ENCODE measurements at places on chromosomes 7 and 10. TPM values are rescaled to one million over a fixed set of nuclear protein-coding genes. Genes with fewer than 3 reads are reported as not detected.

Gene KIAA1549
- total RNA-seq: 0.50 TPM

Gene IGF2BP3
- total RNA-seq: 28.4 TPM

Gene VTI1A
- 26.9 TPM for total RNA-seq

Gene C10orf105
- total RNA-seq: under 0.01 TPM

Gene PITRM1
- 21.1 TPM for total RNA-seq

Gene GIMAP8
- 8.8 TPM for total RNA-seq

Gene CH25H
- total RNA-seq: 0.08 TPM

Gene NUTM2B
- total RNA-seq: 0.25 TPM

Gene TMEM229A
- not detected for total RNA-seq

DNA sequence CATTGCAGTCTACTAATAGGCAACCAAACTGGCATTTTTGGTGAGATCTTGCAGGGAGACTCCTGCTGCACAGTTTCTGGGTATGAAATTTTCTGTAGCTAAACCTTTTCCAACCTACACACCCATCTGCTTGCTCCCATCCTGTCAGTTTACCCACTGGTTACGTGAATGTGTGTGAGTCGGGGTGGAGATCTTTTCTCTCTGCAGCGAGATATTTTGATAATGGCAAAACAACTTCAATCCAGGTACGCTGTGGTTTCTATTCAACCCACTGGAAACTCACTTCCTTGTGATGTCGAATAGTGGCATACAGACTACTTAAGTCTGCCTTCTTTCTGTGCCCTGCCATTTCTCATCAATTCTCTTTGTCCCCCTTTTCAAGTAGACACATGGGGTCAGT is 4.5 kb downstream of the PLEKHA1 start:
- DNase-seq: no peak

DNA sequence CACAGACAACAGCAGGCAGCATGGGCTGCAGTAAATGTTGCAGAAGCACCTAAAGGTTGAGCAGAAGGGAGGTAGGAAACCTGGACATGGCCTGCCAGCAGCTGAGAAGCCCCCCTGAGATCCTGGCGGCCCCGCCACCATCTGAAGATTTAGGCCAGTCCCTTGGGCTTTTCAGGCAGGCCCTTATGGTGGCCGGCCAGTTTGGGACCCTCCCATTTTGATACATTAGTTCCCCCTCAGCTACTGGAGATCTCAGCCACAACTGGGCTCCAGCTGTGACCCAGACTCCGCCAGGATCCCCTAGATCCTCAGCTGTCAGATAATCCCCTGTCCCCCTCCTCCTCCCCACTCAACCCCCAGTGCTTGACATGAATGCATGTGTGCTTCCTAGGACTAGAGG is 34.4 kb downstream of the ZNF783 start:
- no peak for DNase-seq

- no peak for DNase-seq
These were observed 5.7 kb upstream of the EEPD1 start for GRCh38 chr7:36147361-36147760.

GRCh38 chr7:41305001-41305400 is 397.9 kb downstream of the INHBA start:
- DNase-seq: no peak

GRCh38 chr7:36203071-36203790 is 50.2 kb downstream of the EEPD1 start:
- no peak for DNase-seq

DNA sequence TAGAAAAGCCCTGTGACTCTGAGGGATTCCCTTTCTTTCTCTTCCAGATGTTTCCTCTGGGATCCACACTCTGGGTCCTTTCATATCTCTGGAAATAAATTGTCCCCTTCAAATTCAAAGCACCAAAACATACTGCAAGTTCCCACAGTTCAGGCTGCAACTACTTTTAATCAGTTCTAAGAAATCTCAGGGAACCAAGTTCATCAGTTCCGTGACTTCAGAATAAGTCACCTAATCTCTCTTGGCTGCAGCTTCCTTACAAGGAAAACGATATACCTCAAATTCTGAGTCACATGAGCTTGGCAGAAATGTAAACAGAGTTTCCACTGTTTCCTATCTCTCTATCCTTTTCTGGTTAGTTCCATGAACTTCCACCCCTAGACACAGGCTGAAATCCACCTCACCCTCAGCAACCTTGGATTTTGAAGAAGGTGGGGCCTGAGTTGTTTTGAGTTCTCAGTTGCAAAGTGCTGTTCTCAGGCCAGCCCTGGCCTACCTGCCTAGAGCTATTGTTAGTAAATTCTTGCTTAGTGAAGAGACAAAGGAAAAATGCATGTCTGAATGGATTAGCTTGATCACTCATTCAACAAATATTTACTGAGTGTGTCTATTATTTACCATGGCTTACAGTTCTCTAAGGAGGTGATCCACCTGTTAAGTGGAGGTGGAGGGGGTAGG is 59.3 kb upstream of the IL6 start:
- DNase-seq: no peak

- DNase-seq: no peak
These were observed 232.6 kb upstream of the FERD3L start for GRCh38 chr7:19377611-19378344.

DNA sequence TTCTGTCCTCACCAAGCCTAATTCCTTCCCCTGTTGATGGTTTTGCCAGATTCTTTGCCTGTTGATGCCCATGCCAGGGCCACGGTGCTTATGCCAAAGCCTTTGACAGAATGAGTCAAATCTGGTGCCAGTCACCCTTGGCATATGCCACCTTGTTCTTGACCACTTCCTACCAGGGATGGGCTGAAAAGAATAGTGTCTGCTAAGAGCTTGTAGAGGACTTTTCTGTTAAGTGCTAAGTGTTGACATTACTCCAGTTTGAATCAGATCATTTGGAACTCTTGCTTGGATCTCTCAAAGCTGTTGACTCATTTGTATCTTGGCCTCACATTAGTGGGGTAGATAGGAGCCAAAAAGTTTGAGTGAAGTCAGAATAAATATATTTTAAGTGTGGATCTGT is 661.2 kb downstream of the AUTS2 start:
- no peak for DNase-seq

- DNase-seq: no peak
These were observed 289.0 kb downstream of the TNS3 start for GRCh38 chr7:47292832-47293309.

DNA sequence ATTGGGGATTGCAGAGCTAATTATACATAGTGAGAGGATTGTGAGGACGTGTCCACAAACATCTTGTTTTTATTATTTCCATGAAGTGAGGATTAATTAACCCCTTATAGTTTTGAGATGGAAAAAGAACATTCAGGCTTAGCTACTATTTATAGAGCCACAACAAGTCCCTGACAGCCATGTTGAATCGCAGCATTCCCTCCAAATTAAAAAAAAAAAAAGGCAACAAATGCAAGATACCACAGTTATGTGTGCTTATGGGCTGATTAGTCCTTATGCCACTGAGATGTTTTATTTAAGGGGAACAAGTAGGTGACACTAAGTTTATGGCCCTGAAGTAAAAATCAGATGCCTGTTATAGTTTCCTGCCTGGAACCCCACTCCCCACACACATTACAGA is 350.3 kb downstream of the GPAM start:
- no peak for DNase-seq

DNA sequence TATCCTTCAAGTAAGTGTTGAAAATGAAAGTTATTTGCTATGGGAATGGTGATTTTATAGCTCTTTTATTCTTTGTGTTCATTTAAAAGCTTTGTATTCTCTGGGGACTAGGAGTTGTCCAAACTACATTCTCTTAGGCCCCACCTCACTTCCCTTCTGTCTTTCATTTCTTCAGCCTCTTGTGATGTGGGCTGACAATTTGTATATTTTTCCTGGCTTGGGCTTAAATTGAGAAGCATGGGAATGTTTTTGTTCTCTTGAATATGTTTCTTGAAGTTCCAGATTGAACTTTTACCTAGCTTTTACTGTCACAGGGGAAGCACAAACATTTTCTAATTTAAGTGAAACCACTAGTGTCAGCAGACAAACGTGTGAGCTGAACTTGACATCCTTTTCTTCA is 27.9 kb downstream of the BBS9 start:
- no peak for DNase-seq

DNA sequence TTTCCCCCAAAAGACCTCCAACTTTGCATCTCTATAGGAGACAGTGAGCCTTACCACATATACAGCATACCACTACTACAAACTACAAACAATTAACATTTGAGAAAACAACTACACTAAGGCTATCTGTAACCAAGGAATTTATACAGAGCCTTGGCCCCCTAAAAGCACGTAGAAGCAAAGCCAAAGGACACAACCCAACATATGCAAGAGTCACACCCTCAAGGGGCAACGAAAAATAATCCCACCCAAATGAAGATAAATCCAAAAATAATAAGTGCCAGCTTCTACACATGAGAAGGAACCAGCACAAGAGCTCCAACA is 149.5 kb downstream of the ZEB1 start:
- DNase-seq: no peak

DNA sequence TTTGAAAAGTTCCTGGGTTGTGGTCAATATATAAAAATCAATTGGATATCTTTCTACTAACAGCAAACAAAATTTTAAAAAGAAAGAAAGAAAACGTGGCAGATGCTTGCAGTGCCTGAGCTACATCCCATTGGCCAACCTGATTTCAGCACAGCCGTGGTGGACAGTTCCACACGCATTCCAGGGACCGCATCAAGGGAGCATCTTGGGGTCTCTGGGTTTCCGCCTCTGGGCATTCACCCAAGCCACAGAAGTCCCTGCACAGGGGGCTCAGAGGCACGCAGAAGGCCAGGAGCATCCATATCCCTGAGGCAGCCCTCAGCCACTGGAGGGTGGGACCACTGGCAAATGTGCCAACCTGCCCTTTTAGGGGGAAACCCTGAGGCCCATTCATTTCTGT is 254.5 kb upstream of the RNF32 start:
- DNase-seq: no peak

GRCh38 chr7:135180122-135180521 is 9.6 kb upstream of the CYREN start:
- DNase-seq: no peak

- DNase-seq: no peak
These were observed 34.7 kb upstream of the ELFN1 start for GRCh38 chr7:1635401-1635800.

DNA sequence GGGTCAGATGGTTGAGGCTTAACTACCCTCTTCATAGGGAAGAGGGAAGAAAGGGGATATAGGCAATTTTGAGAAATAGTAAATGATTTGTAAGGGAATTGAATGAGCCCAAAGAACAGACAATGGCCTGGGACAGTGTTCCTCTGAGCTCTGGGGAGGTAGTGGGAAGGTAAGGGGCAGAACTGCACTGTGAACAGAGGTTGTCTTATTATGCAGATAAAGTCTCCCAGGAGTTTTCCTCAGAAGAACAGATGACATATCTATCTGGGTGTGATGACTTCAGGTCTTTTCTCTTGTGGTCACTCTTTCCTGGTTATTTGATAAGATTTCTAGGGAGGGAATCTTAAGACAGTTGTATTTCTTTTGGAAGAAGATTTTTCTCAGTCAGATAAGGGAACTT is 296.1 kb downstream of the ZEB1 start:
- no peak for DNase-seq

Data from liver (tissue), 10 donors.